Stimulated activated CD4-positive, alpha-beta T cell treated with anti-CD3 and anti-CD28 coated beads, Interleukin-12 subunit alpha, Interleukin-12 subunit beta, amount 100 ng/mL, for 48 hours (primary cell): ENCODE measurements at places on chromosomes 6 and 20.

DNA sequence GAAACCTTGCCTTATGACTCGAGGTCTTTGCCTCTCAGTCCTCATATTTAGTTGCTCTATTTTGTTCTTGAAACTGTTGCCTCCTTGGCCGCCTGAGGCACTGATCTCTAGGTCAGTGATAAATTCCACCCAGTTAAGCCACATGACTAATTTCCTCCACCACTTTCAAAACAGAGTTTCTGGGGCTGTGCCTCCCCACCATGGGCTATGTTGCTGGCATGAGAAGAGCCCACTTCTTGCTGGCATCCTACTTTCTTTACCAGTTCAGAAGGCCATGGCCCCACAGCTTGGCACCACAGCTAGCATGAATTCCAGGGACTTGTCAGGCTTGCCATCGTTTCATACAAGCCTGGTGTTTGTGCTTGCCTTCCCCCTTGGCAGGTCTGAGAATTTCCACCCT, 361.4 kb upstream of the JAG1 start:
- no peak for DNase-seq

DNA sequence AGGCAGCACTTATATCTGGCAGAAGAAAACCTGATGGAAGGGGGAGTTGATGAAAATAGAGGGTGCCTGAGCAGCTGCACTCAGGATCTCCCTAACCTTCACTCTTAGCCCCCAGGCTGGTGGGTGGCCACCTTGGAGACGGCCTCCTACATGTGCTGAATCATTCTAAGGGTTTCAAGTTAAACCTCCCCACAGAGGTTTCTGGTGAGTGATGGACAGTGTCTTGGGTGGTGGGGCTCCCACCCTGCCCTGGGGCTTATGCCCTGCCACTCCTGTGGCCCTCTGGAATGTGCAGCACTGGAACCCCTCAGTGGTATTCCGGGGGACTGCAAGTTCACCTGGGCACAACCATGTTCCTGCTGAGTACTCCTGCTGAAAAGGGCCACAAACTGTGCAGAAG, 357.2 kb downstream of the CD83 start:
- DNase-seq, result no peak

GRCh38 chr6:52696418-52696817, 25.5 kb downstream of the TMEM14A start:
- DNase-seq, result no peak

DNA sequence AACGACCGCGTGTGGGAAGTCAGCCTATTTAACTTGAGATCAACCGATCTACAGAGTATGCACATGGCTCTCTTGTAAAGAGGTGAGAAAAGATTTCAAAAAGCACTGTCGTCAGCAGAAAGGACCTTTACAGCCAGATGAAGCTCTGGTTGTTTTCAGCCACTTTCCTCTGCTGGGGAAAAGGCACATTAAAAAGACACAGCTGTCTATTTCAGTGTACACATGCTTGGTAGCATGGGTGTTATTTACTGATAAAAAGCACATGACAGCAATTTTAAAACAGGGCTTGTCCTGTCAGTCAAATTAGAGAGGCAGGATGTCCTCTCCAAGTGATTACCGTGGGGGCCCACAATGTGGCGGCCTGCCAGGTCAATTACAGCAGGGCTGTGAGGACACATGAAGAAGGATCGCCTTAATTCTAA, 188.9 kb downstream of the PRKN start:
- DNase-seq, result no peak

- DNase-seq, result no peak
Measured at GRCh38 chr6:21039926-21040325, 505.7 kb downstream of the CDKAL1 start.

DNA sequence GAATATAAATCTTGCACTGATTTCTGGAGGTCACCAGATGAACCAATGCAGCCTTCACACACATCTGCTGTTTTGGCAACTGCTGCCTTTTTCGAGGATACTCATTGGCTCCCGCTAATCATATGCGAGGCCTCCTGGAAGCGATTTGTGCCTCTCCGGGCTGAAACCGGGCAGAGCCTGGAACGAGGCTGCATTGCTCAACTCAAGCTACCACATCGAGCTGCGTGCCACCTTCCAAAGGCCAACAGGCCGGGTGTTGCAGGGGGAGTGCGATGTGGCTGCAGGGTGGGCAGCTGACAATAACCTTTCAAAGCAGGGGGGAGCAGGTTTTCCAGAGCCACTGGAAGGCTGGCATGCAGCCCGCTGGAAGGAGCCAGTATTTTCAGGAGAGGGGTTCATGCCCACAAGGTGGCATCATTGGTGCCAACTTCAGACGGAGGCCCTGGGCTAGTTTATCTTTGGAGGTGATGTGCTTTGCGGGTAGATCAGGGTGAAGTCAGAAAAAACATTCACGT, 122.6 kb upstream of the IFNGR1 start:
- DNase-seq, result peak; percentile 12

DNA sequence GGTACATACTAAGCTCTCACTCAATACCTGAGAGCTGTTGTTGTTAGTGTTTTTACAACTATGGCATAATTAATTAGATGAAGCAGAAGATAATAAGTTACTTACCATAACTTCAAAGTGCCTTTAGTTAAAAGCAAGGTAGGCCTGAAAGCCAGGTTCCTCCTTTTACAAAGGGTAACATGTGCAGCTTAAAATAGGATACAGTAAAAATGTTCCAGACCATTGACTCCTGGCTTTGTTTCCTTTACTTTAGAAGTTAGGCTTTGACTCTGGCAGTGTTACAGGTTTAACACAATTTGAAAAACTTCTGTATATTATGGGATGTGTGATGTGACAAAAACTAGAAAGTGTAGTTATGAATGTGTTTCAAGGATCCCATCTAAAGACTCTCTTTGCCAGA, 522.5 kb downstream of the EPM2A start:
- no peak for DNase-seq

DNA sequence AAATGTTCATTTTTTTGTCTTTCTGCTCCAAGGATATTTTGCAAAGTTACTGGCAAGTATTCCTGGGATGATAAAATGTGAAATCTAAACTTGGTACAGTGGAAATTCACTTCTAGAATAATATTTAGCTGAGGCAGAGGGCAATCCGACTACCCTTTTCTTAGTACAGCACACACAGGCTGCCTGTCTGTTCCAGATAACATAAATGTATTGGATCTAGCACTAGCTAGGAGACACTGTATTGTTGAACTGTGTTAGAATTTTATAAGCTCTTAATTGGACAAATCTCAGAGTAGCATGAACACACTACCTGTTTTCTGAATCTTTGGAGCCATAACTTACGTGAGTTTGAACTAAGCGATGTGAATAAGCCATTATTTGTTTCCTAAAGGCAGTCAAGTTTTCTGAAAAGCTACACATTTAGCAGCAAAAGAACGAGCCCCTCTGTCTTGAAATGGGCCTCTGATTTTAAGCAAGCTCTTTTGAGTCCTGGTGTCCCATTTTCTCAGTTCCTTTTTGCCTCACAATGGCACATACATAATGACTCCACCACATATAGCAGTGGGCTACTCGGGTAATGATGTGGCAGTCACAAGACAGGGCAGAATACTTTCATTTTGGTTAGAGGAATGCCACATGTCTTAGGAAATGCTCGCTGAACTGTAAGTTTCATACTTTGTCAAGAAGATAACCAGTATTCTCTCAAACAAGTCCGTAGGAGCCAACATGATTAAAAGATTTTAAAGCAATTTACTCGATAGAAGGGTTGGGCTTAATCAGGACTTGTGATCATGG, 116.5 kb upstream of the ESR1 start:
- DNase-seq, result no peak

DNA sequence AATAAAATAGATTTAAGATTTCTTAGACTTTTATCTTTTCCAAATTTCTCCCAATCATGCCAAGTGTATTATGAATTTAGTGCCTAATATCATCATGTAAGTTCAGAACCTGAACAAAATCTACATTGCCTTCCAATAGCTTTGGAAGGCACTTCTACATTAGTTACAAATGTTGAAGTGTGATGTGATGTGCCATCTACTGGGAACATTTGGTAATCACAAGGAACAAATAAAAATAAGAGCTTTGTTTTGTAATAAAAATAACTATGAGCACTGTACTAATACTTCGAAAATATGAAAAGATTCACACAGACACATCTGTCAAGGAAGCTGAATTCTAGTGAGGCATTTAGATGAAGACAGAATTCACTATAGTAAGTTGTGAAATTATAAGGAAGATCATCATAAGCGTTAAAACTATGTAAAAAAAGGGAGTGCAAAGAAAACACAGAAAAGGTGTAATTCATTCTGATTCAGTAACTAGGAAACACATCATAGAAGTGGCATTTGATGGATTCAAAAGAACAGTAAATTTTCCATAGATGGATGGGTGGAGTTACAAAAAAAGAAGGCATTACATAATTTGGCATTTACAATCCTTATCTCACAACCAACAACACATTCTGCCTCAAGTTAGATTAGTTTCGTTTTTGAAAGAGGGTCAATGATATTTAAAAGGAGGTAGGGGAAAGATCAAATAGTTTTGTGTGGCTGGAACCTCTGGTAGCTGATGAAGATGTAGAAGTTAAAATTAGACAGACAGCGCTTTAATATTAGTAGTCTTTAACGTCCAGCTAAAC, 161.0 kb downstream of the ASCC3 start:
- no peak for DNase-seq

GRCh38 chr20:41379551-41379950, 12.9 kb upstream of the EMILIN3 start:
- no peak for DNase-seq

GRCh38 chr20:58227391-58228102, 906 bp downstream of the ANKRD60 start:
- no peak for DNase-seq
